AG09309 (cell line): ENCODE measurements at places on chromosomes 6 and 20.

- DNase-seq: no peak
Observed at GRCh38 chr6:165774903-165775601, 112.0 kb upstream of the PDE10A start.

DNA sequence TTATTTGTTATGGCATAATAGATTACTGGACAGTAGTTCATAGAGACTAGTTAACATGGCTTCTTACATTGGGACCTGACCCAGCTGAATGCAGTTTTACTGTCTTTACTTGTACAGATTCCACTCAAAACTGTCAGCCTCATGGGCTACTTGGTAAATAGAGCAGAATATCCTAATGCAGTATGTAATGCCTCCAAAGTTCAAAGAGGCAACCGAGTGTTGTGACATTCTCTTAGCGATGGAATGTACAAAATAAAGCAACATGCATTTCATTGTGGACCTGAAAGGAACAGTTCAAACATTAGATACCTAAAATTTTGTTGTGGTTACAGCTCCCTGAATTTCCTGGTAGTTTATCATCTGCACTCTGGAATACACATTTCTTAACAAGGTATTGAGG, 29.1 kb upstream of the RGS17 start:
- no peak for DNase-seq

GRCh38 chr20:1535420-1536175, 21.9 kb downstream of the SIRPD start:
- DNase-seq: no peak

- no peak for DNase-seq
Observed at GRCh38 chr6:156868385-156868784, 91.2 kb downstream of the ARID1B start.

- DNase-seq: no peak
Observed at GRCh38 chr6:150710236-150710635, 110.6 kb downstream of the PLEKHG1 start.

- no peak for DNase-seq
Observed at GRCh38 chr6:119330520-119331113, 18.9 kb downstream of the MAN1A1 start.

DNA sequence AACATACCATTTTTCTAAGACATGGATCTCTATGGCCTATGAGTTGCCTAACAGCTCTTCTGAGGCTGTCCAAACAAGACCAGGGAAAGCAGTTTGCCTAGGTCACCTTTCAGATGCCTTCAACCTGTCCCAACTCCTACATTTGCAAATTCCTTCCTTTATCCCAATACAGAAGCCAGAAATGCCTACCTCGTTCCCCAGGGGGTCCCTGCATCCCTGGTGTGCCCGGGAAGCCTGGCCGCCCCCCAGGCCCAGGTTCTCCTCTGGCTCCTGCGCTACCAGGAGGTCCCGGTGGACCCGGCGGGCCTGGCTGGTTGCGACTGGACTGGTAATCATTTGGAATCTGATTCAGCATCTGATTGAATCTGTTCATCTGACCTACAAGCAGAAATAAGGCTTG, 115.9 kb downstream of the COL12A1 start:
- no peak for DNase-seq

DNA sequence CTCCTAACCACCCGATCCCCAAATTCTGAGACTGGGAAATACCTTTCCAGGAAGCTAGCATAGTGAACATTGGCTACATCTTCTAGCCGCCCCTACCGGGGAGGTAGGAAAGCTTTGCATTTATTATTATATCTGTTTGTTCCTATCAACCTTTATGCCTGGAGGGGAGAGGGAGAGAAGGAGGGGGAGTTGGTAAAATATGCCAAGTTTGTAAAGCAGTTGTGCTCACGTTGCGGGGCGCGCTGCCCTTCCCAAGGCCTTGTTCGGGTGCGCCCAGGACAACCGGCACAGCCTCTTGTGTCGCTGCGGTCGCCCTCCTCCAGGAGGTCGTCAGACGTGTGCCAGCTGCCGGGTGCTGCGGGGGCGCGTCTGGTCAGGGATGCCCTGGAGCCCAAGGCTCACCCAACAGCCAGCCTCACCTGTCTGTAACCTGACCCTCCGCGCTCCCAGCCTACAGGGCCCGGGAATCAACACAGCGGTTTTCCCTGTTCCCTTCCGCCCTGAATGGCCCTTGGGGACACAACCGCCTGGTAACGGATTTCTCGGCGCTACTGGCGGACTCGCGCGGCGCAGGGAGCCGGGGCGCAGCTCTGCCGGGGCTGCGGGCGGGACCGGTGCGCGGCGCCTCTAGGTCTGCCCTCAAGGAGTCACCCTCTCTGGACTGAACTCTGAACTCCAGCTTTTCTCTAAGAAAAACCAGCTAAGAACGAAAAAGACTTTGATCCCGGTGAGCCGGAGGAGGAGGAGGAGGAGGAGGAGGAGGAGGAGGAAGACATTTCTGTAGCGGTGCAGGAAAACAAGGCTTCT, 1.1 kb upstream of the OVOL2 start:
- no peak for DNase-seq

GRCh38 chr6:51199733-51200260, 381.1 kb downstream of the TFAP2B start:
- no peak for DNase-seq

DNA sequence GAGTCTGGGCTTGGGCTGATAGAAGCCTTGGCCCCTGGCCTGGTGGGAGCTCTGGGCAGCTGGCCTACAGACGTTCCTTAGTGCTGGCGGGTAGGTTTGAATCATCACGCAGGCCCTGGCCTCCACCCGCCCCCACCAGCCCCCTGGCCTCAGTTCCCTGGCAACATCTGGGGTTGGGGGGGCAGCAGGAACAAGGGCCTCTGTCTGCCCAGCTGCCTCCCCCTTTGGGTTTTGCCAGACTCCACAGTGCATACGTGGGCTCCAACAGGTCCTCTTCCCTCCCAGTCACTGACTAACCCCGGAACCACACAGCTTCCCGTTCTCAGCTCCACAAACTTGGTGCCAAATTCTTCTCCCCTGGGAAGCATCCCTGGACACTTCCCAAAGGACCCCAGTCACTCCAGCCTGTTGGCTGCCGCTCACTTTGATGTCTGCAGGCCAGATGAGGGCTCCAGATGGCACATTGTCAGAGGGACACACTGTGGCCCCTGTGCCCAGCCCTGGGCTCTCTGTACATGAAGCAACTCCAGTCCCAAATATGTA, 957 bp upstream of the VEGFA start:
- peak; percentile 87 for DNase-seq

GRCh38 chr20:11387189-11387754, 530.4 kb upstream of the BTBD3 start:
- DNase-seq: peak; percentile 70

GRCh38 chr6:56378507-56378906, 131.1 kb upstream of the COL21A1 start:
- DNase-seq: no peak
